Stimulated activated naive CD8-positive, alpha-beta T cell treated with anti-CD3 and anti-CD28 coated beads, Interleukin-15, Interleukin-2, amounts not matched to agents 100 U/mL and 50 U/mL, for 24 hours (primary cell): ENCODE measurements at places on chromosomes 16 and 17.

DNA sequence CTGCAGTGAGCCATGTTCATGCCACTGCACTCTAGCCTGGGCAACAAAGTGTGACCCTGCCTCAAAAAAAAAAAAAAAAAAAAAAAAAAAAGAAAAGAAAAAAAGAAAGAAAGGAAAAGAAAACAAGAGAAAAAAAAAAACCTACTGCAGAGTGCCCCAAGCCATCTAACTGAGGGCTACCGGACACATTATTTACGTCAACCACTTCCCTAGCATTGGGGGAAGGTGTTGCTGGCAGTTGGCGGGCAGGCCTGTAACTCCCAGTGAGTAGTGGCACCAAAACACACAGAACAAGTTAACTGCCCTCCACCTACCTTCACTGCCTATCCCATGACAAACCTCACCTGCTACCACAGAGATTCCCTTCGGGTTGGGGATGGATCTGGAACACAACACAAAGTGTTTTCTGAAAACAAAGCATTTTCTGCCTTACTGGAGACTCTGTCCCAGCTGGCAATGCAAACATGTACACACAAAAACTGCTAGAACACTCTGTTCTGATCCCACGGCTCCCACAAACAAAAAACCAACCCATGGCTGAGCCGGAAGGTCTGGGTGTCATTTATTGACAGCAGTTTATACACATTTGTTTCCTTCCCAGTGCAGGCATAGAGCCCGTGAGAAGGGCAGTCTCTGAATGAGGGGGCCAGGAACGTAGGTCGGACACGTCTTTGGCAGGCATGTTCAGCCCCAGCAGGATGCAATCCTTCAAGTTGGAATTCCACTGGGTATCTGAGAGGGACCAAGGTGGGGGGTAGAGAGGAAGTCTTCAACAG, 11.0 kb downstream of the PHB1 start:
- DNase-seq: no peak

GRCh38 chr16:1895068-1895467, 23.1 kb upstream of the MEIOB start:
- DNase-seq: no peak

GRCh38 chr16:23124315-23124714, 24.9 kb downstream of the USP31 start:
- no peak for DNase-seq

DNA sequence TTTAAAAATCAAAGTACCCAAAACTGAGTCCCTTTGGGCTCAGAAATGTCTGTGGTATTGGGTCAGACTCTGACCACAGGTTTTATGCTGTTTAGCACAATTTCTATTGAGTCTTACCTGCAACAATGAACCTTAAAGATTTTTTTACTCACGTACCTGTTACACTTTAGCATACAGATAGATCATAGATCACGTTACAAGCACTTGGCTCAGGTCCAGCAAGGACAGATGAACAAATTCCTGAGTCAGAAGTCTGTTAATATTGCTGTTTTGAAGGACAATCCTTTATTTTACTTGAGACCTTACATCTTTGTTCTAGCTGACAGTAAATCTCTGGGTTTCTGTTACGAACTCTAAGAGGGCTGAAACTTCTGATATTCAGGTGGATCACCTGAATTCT, 12.8 kb downstream of the SLC7A6OS start:
- no peak for DNase-seq

GRCh38 chr17:70479779-70480178, 310.4 kb downstream of the KCNJ2 start:
- DNase-seq: no peak

DNA sequence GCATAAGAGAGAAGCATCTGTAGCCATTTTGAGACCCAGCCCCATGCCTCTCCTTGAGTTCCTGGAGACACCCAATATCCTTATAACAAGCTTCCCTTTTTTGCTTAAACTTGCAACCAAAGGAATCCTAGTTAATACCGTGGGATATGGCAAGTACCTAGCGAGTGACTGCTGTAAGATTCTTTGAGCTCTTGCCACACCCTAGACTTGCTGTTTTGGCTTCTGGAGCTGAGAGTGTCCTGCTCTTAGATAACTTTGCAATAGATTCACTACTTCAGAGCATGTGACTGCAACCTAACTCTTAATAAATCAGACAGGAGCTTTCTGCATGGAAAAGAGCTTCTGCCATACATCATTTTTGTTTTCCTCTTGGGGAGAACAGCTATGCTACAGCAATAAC, 58.3 kb downstream of the AKAP1 start:
- no peak for DNase-seq

DNA sequence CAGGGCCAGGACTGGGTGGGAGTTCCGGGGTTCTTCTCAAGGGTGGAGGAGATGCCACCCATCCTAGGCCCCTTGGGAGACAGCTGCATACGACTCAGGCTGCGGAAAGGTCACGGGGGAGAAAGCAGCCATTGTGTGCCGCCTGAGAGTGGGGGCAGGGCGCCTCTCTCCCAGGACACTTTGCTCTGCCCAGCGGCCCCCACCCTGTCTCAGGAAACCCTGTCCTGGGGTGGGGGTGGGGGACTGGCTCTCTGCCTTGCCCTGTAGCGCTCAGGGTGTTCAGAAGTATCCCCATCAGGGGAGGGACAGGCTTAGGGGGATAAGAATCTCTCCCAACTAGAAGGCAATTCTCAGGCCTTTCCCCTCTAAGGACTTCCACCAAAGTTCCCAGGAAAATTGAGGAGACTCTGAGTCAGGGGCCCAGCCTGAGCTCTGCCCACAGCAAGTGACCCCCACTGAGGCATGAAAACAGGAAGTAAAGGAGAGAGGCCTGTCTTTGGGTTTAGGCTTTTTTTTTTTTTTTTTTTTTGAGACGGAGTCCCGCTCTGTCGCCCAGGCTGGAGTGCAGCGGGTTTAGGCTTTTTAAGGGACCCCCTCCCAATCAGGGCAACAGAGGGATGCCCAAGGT, 4.9 kb downstream of the GIT1 start:
- DNase-seq: no peak

- DNase-seq: no peak
These were observed 20.4 kb upstream of the TMEM98 start for GRCh38 chr17:32907583-32907982.

GRCh38 chr16:65710107-65710506, 588.2 kb upstream of the CDH11 start:
- no peak for DNase-seq

DNA sequence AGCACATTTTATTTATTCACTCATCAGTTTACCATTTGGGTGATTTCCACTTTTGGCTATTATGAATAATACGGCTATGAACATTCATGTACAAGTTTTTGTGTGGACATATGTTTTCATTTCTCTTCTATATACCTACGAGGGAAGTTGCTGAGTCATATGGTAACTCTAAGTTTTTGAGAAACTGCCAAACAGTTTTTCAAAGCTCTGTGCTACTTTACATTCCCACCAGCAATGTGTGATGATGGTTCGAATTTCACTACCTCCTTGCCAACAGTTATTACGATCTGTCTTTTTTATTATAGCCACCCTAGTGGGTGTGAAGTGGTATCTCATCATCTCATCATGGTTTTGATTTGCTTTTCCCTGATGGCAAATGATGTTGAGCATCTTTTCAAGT, 63.7 kb upstream of the MRTFB start:
- DNase-seq: no peak

DNA sequence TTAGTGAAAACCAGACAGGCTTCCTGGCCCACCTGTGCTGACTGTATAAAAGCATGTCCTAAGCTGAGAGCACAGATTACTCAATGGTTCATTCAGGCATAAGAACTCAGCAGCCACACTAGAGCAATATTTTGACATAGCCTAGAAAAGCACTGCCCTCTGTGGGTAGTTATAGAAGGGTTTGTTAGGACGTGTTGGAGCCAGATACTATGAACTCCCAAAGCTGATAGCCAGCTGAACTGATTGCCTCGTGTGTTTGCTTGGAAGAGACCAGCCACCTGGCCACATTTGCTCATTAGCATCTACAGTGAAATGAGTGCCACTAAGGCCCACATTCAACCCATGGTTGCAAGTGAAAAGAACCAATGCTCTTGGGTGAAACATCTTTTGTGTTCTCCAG, 30.8 kb upstream of the ABCA5 start:
- no peak for DNase-seq

DNA sequence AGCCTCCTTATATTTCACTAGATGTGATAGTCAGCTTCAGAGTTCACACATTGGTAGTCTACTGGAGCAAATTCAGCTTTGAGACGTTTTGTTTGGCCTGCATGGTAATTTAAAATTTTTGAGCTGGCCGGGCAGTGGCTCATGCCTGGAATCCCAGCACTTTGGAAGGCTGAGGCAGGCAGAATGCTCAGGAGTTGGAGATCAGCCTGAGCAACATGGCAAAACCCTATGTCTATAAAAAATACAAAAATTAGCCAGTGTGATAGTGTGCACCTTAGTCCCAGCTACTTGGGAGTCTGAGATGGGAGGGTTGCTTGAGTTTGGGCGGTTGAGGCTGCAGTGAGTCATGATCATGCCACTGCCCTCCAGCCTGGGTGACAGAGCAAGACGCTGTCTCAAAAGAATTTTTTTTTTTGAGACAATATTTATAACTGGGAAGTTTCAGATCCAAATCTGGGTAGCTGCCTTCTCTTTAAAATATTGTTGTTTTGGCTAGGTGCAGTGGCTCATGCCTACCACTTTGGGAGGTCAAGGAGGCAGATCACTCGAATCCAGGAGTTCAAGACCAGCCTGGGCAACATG, 4.8 kb upstream of the BLMH start:
- no peak for DNase-seq

GRCh38 chr17:77314601-77315000, 173.8 kb downstream of the SEC14L1 start:
- DNase-seq: no peak

DNA sequence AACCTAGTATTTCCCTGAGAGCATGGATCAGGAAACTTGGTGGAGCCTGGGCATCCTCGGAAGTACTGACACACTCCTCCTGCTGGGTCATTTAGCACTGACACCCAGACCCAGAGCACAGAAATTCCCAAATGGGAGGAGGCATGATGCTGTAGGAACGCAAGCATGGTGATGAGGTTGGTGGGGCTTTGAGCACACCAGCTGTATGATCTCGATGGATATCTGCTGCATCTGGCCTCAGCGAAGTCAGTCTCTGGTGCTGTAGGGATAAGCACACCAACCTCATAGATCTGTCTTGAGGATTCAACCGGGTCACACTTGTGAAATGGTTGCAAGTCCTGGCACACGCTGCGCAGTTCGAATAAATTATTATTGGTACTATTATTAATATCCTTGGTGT, 52.5 kb downstream of the SHISA6 start:
- no peak for DNase-seq

- DNase-seq: no peak
These were observed 52.7 kb downstream of the ZNF18 start for GRCh38 chr17:11944587-11944986.

- no peak for DNase-seq
These were observed 14.2 kb upstream of the ZFHX3 start for GRCh38 chr16:73062001-73062616.

- DNase-seq: no peak
These were observed 58.1 kb upstream of the CBFA2T3 start for GRCh38 chr16:89034971-89035668.

GRCh38 chr17:30396129-30396528, 17.4 kb downstream of the CPD start:
- no peak for DNase-seq

DNA sequence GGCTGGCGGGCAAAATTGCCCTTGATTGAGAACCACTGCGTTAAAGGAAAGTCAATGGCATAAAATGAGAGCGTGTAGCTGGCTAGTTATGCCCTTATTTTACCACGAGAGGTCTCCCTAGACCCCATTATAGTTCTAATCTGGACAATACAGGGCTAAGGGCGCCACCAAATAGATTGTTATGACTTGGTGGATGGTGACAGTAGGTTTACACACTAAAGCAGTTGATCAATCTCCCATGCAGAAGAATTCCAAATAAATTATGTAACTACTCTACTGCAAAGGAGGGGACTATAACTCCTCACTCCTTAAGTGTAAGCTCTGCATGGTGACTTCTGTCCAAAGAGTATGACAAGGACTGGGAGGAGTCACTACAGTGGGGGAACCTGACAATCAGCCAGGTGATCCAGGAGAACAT, 20.4 kb upstream of the YPEL2 start:
- DNase-seq: peak; percentile 23

DNA sequence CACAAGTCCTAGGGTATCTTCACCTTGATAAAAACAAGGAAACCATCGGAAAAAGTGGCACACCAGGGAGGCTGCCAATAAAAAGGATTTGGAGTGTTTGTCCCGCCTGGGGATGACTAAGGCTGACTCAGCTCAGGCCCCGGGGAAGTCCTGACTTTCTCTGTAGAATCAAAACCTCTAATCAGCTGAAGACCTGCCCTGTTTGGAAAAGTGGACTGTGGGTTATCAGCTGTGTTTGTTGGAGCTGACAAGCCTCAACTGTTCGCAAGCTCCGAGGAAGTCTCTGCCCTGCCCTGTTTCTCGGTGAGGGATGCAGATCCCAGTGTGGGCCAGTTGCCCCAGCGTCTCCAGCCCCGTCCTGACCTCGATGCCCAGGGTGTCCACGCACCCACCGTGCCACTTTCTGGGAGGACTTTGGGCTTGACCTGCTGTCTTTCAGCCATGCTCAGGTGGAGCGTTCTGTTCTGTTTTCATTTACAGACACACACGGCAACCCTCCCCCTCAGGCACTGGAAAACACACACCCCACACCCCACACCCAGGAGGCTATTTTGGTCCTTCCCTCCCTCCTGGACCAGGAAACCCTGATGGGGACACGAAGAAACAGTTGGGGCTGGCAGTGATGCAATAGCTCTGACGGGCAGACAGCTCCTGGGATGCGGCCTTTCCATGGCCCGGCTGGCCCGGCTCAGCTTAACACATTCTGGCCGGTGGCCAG, 27.6 kb upstream of the PITPNA start:
- peak; percentile 50 for DNase-seq

DNA sequence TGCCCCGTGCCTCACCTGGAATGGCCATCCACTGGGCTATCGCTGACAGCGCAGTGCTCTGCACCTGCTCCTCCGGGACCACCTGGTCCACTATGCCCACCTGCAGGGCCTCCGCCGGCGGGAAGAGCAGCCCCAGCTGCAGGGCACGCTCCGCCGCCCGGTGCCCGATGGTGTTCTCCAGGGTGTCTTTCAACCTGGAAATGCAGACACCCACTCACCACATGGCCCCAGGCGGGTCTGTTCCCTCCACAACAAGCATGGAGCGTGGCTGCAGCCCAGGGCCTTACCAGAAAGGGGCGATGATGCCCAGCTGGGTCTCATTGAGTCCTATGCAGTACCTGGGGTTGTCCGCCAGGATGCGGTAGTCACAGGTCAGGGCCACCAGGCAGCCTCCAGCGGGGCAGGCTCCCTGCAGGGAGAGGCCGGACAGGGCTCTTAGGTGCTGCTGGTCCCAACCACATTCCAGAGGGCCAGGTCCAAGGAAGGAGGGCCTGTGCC, 6.8 kb downstream of the DNASE1L2 start:
- no peak for DNase-seq
